ENCODE measurements at places on chromosomes 5 and 9.

DNA sequence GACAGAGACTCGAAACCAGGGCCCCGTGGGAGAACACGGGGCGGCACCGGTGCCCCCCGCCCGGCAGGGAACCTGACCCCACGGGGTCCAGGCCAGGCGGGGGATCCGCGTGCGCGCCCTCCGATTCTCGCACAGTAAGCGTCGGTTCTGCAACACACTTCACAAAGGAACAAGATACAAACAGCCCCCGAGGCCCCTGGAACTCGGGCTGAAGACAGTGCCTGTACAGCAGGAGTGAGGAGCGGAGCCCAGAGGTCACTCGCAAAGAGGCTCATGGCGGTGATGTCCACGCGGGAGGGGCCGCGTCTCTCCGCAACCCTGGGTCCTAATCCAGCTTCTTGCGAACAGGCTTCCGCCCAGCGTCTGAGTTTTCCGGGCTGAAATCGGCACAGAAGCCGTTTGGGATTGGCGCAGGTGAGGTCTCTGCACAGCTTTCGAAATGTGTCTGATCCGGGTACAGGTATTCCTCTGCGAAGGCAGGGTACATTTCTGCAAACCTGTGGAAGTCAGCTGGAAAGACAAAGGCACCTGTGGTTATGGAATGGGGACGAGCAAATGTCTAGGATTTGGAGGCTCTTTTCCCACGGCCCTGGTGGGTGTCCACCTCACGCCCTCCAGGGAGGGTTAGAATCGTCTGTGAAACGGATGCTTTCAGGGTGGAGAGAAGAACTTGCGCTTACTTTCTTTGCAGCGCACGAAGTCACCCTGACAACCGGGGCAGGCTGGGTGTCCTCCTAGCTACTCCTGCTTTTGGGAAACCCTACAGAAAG, 18.3 kb upstream of the SLC6A3 start:
- peak; percentile 26 for DNase-seq

GRCh38 chr5:72213482-72213881, 106.2 kb downstream of the MAP1B start:
- DNase-seq: no peak

GRCh38 chr5:95238560-95239325, 46.2 kb downstream of the MCTP1 start:
- DNase-seq: no peak

DNA sequence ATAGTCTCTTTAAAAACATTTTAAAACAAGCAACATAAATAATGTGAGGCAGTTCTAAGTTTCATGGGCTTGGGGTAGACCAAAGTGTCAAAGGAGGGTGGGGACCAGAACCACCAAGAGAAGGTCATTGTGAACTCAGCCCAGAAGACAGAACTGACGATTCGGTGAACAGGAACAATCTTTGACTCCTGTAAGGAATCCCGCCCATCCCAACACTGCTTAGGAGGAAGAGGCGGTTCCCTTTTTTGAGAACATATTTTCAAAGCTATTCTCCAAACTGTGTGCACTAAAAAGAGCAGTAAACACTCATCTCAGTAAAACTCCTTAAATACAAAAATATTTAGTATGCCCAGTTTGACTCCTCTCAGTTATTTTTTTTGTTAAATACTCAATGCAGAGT, 176.5 kb upstream of the TLE4 start:
- no peak for DNase-seq

GRCh38 chr5:139571966-139572365, 10.8 kb downstream of the UBE2D2 start:
- no peak for DNase-seq

GRCh38 chr5:120600639-120601038, 136.5 kb downstream of the PRR16 start:
- no peak for DNase-seq

DNA sequence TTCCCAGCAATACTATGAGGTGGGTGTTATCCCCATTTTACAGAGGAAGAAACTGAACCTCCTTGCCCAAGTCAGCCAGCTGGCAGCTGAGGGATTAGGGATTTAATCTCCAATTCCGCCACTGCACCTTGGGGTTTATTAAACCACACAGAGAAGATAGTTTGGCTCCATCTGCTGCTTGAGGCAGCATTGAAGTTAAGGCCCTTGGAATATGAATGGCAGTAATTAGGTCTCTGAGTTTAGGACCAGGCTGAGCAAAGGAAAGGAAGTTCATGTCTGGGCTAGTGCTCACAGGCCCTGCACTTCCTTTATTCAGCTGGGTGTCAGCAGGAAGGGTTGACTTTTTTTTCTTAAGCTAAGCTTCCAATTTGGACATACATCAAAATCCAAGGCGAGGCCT, 86.9 kb upstream of the GDNF start:
- DNase-seq: no peak

DNA sequence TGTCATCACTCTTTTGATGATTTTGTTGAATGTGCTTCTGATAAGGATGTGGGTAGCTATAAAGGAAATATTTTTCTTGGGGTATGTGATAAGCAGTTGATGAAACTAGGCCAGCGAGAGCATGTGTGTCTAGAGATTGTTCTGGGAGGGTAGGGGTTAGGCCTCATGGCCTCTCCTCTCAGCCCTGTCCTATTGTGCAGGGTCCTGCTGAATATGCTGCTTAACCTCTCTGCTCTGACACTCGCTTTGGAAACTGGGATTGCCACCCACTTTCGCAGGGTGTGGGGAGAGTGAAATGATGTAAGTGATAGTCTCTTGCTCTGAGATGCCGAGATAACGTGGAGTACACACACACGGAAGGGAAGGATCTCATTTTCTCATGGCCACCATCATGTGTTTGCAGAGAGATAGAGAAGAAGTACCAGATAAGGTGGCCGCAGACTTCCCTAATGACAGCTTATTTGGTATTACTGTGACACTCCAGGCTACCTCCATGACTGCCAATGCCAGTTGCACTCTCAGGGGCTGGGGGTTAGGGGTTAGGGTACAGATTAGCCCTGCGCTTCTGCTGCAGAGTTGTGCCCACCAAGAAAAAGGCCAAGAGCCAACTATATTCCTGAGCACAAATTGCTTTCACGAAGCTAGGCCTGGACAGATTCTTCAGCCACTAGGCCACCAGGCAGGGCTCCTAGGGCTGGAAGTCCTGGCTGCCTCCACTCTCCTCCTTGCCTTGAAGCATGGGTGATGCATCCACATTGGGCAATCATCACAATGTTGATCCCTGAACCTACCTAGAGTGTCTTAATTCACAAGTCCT, 25.2 kb upstream of the TNFAIP8 start:
- DNase-seq: peak; percentile 39
